Lower leg skin (tissue), 4 donors: ENCODE measurements at places on chromosomes 1 and 21. TPM values are rescaled to one million over a fixed set of nuclear protein-coding genes. Genes with fewer than 3 reads are reported as not detected.

The PINK1 gene
- total RNA-seq = 166 TPM

The PLA2G5 gene
- total RNA-seq = not detected

The HTR1D gene
- not detected for total RNA-seq

The TLCD4 gene
- total RNA-seq = 2.9 TPM

DNA sequence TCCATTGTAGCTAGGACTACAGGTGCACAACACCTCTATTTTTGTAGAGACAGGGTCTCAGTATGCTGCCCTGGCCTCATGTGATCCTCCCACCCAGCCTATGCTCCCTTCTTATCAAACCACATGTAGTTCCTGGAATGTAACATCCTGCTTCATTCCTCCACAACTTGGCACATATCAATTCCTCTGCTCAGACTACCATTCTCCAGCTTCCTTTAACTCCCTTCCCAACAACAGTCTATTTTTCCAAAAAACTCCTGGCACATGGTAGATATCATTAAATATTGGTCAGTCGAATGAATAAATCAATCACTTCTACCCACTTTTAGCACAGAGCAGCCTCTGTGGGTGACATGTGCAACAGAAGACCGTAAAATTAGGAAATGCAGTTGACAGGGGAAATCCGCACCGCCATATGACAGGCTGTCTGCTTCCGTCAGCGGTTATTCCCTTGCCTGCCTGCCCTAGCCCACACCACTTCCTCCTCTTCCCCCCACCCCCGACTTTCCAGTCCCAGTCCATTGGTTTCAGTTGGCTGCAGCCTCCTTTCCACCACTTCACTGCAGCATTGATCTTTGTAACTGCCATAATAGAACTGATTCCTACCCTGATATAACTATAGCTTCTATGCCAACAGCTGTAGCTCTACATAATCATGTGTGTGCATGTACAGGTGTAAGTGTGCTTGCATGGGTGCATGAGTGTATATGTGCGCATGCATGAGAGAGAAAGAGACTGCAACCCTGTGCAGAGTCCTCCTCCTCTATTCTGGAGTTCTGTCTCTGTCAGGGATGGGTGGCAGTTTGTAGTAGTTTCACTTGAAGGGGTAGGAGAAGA is 6.8 kb upstream of the AKR1A1 start:
- DNase-seq = peak; percentile 61

DNA sequence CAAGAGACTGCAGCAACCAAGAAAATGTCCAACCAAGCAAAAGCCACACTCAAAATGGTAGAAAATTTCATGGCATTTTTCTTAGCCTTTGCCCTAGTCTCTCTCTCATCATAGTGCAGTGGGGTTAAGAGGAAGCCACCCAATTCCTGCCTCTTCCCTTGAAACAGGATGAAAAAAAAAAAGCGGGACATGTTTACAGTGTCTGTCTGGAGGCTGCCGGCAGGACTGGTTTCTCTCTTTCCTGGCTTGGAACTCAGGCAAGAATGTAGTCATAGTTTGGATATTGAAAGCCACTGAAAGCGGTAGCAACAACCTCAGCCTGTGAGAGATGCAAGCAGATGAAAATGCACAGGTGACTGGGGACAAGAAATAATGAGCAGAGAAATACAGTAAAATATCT is 13.3 kb upstream of the TNFSF18 start:
- DNase-seq = no peak

DNA sequence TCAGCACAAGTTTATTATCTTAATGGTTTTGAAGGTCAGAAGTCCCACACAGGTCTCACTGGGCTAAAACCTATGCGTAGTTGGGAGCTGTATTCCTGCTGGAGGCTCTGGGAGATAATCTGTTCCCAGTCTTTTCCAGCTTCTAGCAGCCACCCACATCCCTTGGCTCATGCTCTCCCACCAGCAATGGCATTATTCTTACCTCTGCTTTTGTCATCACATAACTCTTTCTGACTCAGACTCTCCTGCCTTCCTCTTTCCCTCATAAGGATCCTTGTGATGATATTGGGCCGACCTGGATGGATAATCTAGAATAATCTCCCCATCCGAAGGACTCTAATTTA is 122.2 kb upstream of the PRDX6 start:
- DNase-seq = no peak

- no peak for DNase-seq
These were observed 24.4 kb downstream of the RGS4 start for GRCh38 chr1:163093579-163093978.

GRCh38 chr1:193079187-193079586 is 19.8 kb downstream of the RO60 start:
- DNase-seq = no peak

GRCh38 chr1:2391931-2392509 is 379 bp downstream of the RER1 start:
- no peak for DNase-seq

GRCh38 chr1:51157395-51157794 is 55.4 kb downstream of the C1orf185 start:
- DNase-seq = no peak

DNA sequence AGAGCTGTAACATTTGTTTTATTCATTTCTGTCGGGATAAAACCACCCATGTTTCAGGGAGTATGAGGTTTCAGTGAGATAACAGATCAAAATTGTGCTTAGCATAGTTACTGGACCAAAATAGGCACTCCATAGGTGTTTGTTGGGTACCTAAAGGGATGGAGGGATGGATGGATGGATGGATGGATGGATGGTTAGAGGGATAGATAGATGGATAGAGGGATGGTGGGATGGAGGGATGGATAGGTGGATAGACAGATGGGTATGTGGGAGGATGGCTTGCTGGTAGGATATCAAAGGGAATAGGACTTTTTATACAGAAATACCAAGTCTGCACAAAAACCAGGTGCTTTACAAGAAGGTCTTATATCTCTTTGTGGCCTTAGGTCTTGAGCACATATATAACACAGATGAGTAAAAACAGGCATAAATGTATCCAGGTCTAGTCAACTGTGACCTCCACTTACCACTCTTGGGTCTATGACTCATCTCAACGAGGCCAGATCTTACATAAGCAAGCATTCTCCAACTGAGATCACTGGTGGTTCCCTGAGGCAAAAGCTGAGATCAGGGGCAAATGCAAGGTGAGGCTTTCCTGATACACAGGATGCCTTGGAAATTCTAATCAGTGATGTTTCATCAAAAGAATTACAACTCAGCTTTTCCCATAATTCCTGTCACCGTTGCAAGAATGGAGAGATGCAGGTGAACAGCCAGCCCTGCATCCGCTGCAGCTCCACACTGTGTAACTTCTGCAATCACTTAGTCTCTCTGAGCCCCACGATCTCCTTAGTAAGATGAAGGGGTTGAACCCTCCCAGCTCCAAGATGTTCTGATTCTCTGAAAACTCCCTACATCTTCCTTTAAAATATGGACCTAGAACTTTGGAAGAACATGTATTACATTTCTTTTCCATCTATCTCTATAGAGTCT is 32.0 kb downstream of the PTAFR start:
- DNase-seq = no peak
